ENCODE measurements at places on chromosomes 5 and 9.

- DNase-seq, result no peak
Measured at GRCh38 chr5:136251502-136252169, 58.7 kb upstream of the SMIM32 start.

GRCh38 chr9:75229605-75230332, 141.5 kb downstream of the OSTF1 start:
- DNase-seq, result no peak

GRCh38 chr9:131873891-131874440, 134.1 kb upstream of the RAPGEF1 start:
- DNase-seq, result no peak

DNA sequence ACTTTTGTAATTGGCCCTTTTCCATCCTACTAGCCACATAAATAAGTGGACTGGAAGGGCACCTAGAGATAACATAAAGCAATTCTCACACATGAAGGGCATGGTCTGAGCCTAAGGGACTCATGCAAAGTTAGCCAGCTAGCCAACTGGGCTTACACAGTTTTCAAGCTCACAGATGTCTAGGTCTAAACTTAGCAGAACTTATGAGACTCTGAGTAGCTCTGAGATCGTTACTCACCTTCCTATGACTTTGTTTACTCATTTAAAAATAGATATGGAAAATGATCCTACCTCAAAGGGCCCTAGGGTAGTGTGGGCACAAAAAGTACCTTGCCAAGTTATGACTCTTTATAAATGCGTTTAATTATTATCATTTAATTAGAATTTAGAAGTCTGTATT, 410.4 kb upstream of the MPDZ start:
- DNase-seq, result no peak

- peak; percentile 33 for DNase-seq
Measured at GRCh38 chr9:133604214-133604613, 5.0 kb downstream of the FAM163B start.

GRCh38 chr5:120419127-120419526, 45.0 kb upstream of the PRR16 start:
- no peak for DNase-seq

DNA sequence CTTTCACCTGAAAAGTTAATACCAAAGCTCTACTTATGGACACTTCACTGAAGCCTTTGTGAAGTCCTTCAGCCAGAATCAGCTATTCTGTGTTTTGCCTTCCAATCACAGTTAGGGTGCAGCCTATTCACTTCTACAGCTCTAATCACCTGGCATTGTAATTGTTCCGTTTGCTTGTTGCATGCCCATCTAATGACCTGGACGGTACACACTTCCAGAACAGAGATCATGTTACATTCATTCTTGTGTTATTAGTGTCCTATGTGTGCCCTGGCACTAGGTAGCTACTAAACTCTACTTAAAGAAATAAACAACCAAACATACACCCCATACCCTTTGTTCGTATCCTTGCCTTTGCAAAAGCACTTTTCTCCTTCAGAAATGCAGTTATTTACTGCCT, 1162.9 kb upstream of the WWC1 start:
- no peak for DNase-seq

DNA sequence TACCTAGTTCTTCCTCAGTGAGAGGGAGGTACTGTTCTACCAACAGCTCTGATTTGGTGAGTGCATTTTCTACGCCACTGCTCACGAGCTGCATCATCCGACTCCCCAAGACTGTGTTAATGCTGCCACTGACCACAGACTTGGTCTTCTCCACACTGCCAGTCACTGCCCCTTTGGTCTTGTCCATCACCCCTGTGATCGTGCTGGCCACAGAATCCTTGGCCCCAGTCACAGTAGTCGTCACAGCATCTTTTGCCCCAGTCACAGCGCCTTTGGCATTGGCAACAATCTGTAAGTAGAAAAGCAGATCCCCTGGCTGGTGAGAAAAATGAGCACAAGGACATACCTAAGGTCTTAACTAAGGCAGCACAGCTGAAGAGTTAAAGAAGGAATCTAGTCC, 6.4 kb downstream of the PLIN2 start:
- no peak for DNase-seq

- DNase-seq, result no peak
Measured at GRCh38 chr5:25754895-25755294, 1110.1 kb upstream of the CDH10 start.

DNA sequence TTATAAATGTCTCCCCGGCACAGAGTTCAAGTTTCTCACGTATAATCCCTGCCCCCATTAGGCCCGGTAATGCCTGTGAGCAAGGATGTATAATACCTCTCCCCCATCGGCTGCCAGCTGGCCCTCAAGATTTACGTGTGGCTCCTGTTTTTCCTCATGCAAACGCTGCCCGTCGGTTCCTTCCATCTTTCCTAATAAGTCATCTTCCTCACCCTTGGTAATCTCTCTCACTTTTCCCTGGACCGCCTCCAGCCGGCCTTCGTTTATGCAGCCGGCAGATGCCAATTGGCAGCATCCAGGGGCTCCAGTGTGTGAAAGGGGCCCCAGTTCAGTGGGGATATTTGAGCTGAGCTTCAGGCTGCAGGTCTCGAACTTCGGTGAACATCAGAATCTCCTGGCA, 86.5 kb upstream of the NEURL1B start:
- DNase-seq, result peak; percentile 76

DNA sequence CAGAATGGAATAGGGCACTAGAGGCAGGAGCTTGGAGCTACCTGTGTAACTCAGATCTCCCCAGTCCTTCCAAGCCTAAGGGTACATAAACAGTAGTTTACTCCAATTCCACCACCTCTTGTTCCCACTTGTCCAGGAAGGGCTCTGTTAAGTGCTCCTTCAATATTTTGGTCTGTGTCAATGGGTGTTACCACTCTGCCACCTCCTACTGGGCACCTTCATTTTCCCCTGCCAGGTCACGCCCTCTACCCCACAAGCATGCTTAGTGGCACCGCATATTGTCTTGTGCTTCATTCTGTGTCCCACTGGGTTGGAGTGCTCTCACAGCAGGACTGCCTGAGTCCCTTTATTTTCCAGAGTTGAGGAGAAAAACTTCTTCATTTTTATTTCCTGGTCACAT, 459.8 kb downstream of the ARHGEF28 start:
- DNase-seq, result no peak

- no peak for DNase-seq
Measured at GRCh38 chr5:17256839-17257238, 39.4 kb downstream of the BASP1 start.

DNA sequence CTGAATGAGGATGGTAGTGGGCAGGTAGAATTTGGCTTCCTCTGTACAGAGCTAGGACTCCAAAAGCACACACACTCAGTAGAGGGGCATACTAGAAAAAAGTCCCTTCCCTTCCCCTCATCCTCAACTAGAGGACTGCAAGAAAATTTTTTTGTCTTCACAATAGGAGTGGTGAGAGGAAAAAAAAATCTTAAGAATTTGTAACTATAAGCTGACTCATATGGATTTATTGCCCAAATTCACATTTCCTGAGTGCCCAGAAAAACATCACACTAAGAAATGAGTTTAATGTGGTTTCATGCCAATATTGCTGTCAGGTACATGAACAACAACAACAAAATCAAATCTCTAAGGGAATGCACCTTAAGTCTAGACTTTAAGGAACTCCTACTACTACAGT, 43.7 kb downstream of the RANBP6 start:
- DNase-seq, result no peak

DNA sequence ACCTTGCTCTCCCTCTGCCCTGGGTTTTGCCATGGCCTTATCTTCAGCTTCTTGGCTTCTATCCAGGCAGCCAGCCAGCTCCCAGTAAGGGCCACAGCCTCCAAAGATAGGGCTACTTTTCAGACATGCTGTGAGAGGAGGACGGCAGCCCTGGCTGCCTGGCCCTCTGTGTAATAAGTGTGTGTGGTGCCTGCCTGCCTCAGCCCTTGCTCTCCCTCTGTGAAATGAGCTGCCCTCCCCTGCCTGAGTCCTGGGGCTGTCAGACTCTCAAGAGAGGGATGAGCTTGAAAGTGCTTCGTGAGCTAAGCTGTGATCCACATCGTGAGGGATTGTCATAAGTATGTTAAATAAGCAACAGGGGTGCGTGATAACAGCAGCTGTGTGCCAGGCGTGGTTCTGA, 8.1 kb downstream of the NDST1 start:
- peak; percentile 69 for DNase-seq

DNA sequence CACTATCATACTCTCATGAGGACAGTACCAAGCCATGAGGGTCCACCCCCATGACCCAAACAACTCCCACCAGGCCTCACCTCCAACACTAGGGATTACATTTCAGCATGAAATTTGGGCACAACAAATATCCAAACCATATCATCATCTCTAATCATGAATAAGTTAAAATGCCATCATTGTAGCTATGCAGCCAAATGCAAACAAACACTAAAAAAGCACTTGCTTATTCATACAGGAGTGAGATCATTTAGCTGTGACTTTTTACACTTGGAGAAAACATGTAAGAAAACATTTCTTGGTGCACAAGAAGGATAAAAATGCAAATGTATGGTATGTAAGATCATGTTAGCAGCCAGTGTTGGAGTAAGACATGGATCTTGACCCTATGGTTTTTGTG, 24.2 kb downstream of the BAAT start:
- DNase-seq, result no peak

- DNase-seq, result no peak
Measured at GRCh38 chr5:139453683-139454567, 8.6 kb downstream of the ECSCR start.

- DNase-seq, result peak; percentile 57
Measured at GRCh38 chr5:141529002-141529401, 40.1 kb downstream of the PCDHGC5 start.

DNA sequence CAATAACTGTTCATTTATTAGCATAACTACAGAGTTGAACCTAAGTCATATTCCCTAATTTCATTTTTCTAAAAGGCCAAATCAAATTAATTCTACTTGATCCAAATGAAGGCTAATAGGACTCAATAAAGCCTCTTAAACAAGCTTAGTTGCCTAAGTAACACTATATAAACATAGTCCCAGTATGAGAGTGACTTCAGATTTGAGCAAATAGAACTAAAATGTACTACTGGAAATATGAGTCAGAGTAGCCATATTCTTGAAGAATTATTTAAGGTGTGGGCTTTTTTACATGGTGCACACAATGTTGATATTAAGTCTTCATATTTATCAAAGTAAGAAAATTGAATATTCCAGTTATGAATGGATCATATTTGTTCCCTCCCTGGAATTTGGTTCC, 872.3 kb downstream of the MAT2B start:
- DNase-seq, result no peak

DNA sequence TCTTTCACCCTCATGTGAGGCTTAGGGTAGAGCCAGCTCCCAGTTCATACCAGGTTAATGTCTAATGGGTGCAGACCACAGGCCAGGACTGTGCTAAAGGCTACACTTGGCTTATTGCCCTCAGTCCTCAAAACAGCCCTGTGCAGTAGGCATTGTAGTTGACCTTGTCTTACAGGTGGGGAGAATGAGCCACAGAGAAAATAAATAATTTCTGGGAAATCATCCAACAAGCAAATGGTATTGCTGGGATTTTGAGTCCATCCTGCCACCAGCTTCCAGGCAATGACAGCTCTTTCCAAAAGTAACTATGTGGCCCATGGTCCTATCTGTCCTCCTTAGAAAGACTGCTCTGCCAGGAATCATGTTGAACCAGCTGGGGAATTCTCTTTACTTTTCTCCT, 450.0 kb downstream of the GADD45G start:
- no peak for DNase-seq

DNA sequence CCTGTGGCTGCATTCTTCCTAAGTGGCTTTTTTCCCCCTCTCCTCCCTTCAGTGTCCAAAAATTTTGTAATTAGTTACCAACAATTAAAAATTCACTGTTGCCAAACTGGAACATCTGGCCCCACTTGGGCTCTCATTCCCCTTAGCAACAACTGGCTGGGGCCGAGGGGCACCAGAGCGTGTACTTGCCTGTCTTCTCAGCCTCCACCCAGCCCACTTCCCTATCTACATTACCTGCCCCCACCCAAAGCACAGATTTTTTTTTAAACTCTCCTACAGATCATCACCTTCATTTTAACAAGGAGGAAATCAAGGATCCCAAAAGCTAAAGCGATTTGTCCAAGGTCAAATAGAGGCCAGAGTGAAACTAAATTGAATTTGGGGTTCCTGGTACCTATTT, 278.8 kb downstream of the EBF1 start:
- no peak for DNase-seq

Measured in right cardiac atrium (tissue), 5 donors.